ENCODE measurements at places on chromosomes 1 and 21. TPM values are rescaled to one million over a fixed set of nuclear protein-coding genes. Genes with fewer than 3 reads are reported as not detected.

GRCh38 chr1:119260506-119260905 is 108.1 kb upstream of the HAO2 start:
- no peak overlapping the region for H3K4me3 ChIP-seq
- no peaks in the 10 kb centered on the region for H3K36me3 ChIP-seq
- H3K27me3 ChIP-seq: peaks cover 3% of the 10 kb centered on the region
- no peak for DNase-seq

ZNF362 gene
- total RNA-seq: 97.0 TPM

PTPN7 gene
- not detected for total RNA-seq

GRCh38 chr1:93471911-93472310 is 24.0 kb downstream of the FNBP1L start:
- peak overlapping the region; percentile 45 for H3K27ac ChIP-seq
- H3K4me3 ChIP-seq: no peak overlapping the region
- peaks cover 37% of the 10 kb centered on the region for H3K4me1 ChIP-seq
- H3K27me3 ChIP-seq: no peaks in the 10 kb centered on the region
- no peak for DNase-seq

AMY1B gene
- not detected for total RNA-seq

PLA2G2D gene
- total RNA-seq: not detected

GRCh38 chr1:49229555-49229954 is 452.9 kb upstream of the BEND5 start:
- DNase-seq: no peak
- H3K27ac ChIP-seq: no peak overlapping the region
- no peaks in the 10 kb centered on the region for H3K36me3 ChIP-seq
- no peaks in the 10 kb centered on the region for H3K27me3 ChIP-seq
- no peaks in the 10 kb centered on the region for H3K4me1 ChIP-seq
- H3K4me3 ChIP-seq: no peak overlapping the region

DNA sequence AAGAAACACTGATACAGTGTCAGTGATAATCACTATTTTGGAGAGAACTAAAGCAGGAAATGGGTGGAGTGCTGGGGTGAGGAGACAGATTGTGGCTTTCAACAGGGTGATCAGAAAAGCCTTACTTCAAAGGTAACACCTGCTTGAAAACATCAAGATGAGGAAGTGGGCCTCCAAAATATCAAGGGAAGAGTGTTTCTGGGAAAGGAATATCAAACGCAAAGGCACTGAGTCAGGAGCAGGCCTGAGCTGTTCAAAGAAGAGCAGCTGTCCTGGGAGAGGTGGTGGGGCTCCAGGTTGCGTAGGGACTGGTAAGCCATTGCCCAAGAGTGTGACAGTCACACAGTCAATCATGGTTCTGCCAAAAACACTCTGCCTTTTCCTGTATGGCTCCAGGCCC is 47.1 kb upstream of the ATP1A1 start:
- H3K36me3 ChIP-seq: no peaks in the 10 kb centered on the region
- peaks cover 15% of the 10 kb centered on the region for H3K4me1 ChIP-seq
- H3K4me3 ChIP-seq: no peak overlapping the region
- DNase-seq: no peak

GRCh38 chr21:44709426-44710293 is 1.7 kb downstream of the TSPEAR start:
- H3K36me3 ChIP-seq: no peaks in the 10 kb centered on the region
- peaks cover 73% of the 10 kb centered on the region for H3K27me3 ChIP-seq
- DNase-seq: peak; percentile 78
- no peak overlapping the region for H3K4me3 ChIP-seq
- H3K4me1 ChIP-seq: peaks cover 7% of the 10 kb centered on the region
- H3K27ac ChIP-seq: no peak overlapping the region

GRCh38 chr1:51482881-51483280 is 36.2 kb downstream of the EPS15 start:
- peaks cover 9% of the 10 kb centered on the region for H3K4me1 ChIP-seq
- DNase-seq: no peak
- no peak overlapping the region for H3K4me3 ChIP-seq
- H3K27ac ChIP-seq: peak overlapping the region; percentile 48
- peaks cover 21% of the 10 kb centered on the region for H3K36me3 ChIP-seq

DNASE2B gene
- total RNA-seq: not detected

- peaks cover 55% of the 10 kb centered on the region for H3K36me3 ChIP-seq
- no peak overlapping the region for H3K27ac ChIP-seq
- no peaks in the 10 kb centered on the region for H3K4me1 ChIP-seq
These were observed 21.7 kb upstream of the CTSK start for GRCh38 chr1:150829751-150830150.

GRCh38 chr1:114167226-114167625 is 13.6 kb upstream of the SYT6 start:
- H3K27ac ChIP-seq: no peak overlapping the region
- no peaks in the 10 kb centered on the region for H3K36me3 ChIP-seq
- no peak for DNase-seq
- peaks cover 17% of the 10 kb centered on the region for H3K27me3 ChIP-seq
- no peak overlapping the region for H3K4me3 ChIP-seq

- no peak overlapping the region for H3K27ac ChIP-seq
- H3K36me3 ChIP-seq: peaks cover 8% of the 10 kb centered on the region
- H3K27me3 ChIP-seq: no peaks in the 10 kb centered on the region
- peaks cover 22% of the 10 kb centered on the region for H3K4me1 ChIP-seq
- DNase-seq: no peak
These were observed 90.5 kb downstream of the CDC42BPA start for GRCh38 chr1:227227761-227228160.

UBL4B gene
- not detected for total RNA-seq

DNA sequence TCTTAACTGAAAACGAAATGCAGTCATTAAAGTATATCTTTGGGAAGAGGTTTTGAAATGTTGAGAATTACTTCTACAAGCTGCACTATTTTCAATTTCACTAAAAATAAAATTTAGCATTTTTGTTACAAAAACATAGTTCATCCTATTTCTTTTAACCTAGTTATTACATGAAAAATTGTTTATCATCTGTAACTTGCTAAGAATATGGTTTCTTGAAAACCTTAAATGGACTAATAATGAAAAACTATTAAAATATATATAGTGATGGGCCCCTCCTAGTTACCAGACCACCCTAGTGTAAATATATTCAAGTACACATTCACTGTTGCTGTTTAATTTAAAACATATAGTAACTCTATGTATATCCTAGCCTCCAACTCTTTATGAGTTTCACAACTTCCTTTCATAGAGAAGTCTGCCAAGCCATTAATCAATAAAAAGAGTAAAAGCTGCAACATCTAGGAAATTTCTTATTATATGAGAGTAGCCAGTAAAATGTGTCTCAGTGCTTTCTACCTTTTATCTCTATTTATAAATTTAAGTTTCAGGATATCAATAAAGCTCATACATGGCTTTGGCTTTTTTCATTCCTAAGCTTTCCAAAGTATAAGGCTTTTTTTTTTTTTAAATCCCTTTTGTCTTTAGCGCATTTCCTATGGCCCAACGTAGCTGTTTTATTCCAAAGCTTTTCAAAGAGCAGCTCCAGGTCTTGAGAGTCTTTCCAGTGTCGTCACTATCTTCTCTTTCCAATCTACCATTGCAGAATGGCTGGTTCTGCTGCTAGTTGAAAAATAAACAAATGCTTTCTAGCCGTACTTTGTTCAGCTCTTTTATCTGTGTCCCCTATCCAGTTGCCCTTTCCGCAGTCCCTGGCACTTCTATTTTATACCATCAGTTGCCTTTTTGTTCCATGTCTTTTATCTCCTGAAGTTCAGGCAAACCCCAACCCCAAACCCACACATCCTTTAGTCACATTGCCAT is 6.5 kb downstream of the IRF2BP2 start:
- H3K4me1 ChIP-seq: peaks cover 67% of the 10 kb centered on the region
- H3K36me3 ChIP-seq: peaks cover 52% of the 10 kb centered on the region
- no peaks in the 10 kb centered on the region for H3K27me3 ChIP-seq
- H3K4me3 ChIP-seq: peak overlapping the region; percentile 92
- DNase-seq: no peak
- peak overlapping the region; percentile 91 for H3K27ac ChIP-seq

VSIG8 gene
- total RNA-seq: not detected

GDAP2 gene
- 21.5 TPM for total RNA-seq

- no peaks in the 10 kb centered on the region for H3K27me3 ChIP-seq
- no peak overlapping the region for H3K27ac ChIP-seq
- no peaks in the 10 kb centered on the region for H3K36me3 ChIP-seq
- DNase-seq: no peak
- H3K4me1 ChIP-seq: peaks cover 3% of the 10 kb centered on the region
These were observed 49.4 kb downstream of the TENT5C start for GRCh38 chr1:117655220-117655577.

DNA sequence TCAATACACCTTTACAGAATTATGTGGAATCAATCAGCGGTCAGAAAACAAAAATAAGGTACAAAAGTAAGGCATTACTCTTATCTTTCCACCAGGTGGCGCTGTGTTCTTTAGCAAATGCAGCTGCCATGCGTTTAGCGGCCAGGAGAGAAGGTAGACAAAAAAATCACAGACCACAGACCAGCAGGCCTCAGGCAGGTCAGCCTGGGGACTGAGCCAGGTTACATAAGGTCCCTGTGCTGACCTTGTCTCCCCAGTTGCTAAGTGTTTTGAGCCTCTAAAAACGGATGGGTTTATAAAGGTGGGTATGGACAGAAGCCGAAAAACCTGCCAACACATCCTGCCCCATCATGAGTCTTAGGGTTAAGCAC is 2.8 kb downstream of the RGS16 start:
- peaks cover 15% of the 10 kb centered on the region for H3K4me1 ChIP-seq
- no peak overlapping the region for H3K4me3 ChIP-seq
- no peak for DNase-seq

CCDC17 gene
- 2.4 TPM for total RNA-seq

GRCh38 chr1:14955402-14955801 is 198.1 kb upstream of the TMEM51 start:
- no peak for DNase-seq
- peaks cover 36% of the 10 kb centered on the region for H3K4me1 ChIP-seq

GRCh38 chr1:174841747-174842146 is 158.0 kb upstream of the CACYBP start:
- H3K4me3 ChIP-seq: no peak overlapping the region
- H3K27me3 ChIP-seq: no peaks in the 10 kb centered on the region
- no peaks in the 10 kb centered on the region for H3K4me1 ChIP-seq
- no peak for DNase-seq
- no peaks in the 10 kb centered on the region for H3K36me3 ChIP-seq

DNA sequence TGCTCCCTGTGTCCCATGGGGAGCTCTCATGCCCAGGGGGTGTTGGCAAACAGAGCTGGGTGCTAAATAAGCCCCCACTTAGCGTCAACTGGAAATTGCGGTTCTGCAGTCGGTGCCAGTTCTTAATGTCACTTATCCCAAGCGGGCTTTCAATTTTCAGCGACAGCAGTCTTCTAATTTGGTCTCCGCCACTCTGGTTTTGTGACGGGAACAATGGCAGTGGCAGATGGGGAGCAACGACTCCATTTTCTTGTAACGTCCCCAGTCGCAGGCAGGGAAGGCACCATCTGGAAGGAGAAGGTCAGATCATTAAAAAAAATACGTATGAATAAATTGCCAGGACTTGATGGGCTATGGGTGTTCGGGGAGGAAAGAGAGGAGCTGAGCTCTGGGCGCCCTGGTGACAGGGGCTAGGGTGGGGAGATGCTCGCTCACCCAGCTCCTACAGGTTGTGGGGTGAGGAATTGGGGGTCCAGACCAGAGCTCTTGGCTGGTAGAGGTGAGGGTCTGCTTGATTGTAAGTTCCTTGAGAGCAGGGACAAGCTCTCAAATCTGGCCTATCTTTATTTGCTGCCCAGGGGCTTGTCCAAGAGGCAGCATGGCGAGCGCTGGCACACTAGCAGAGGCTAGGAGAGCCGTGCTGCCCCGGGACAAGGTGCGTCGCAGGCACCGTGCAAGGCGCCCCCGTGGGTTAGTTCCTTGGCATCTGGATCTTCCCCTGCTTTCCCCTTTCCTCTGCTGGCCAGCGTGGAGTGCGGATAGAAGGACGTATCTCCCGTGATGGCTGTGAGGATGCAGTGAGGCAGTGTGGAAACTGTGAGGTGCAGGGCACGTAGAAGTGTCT is 105.8 kb downstream of the ARHGEF10L start:
- H3K27ac ChIP-seq: no peak overlapping the region
- peaks cover 18% of the 10 kb centered on the region for H3K4me1 ChIP-seq
- peaks cover 18% of the 10 kb centered on the region for H3K36me3 ChIP-seq
- DNase-seq: no peak
- H3K4me3 ChIP-seq: no peak overlapping the region
- H3K27me3 ChIP-seq: no peaks in the 10 kb centered on the region

GRCh38 chr1:30318413-30318812 is 405.0 kb downstream of the MATN1 start:
- peak; percentile 63 for DNase-seq
- H3K27ac ChIP-seq: no peak overlapping the region
- H3K4me1 ChIP-seq: no peaks in the 10 kb centered on the region
- no peaks in the 10 kb centered on the region for H3K27me3 ChIP-seq
- no peaks in the 10 kb centered on the region for H3K36me3 ChIP-seq

GRCh38 chr21:27799861-27800260 is 833.0 kb upstream of the ADAMTS5 start:
- H3K36me3 ChIP-seq: no peaks in the 10 kb centered on the region
- no peak overlapping the region for H3K27ac ChIP-seq
- H3K4me3 ChIP-seq: no peak overlapping the region
- peaks cover 18% of the 10 kb centered on the region for H3K4me1 ChIP-seq
- no peak for DNase-seq
- H3K27me3 ChIP-seq: no peaks in the 10 kb centered on the region

GRCh38 chr1:236150986-236151385 is 8.6 kb downstream of the GPR137B start:
- no peak overlapping the region for H3K27ac ChIP-seq
- no peaks in the 10 kb centered on the region for H3K36me3 ChIP-seq
- DNase-seq: no peak
- no peaks in the 10 kb centered on the region for H3K4me1 ChIP-seq
- H3K4me3 ChIP-seq: no peak overlapping the region

GRCh38 chr1:203649999-203650836 is 23.6 kb downstream of the ATP2B4 start:
- DNase-seq: peak; percentile 87
- peaks cover 37% of the 10 kb centered on the region for H3K4me1 ChIP-seq
- H3K4me3 ChIP-seq: no peak overlapping the region
- H3K36me3 ChIP-seq: no peaks in the 10 kb centered on the region
- H3K27ac ChIP-seq: peak overlapping the region; percentile 83
- no peaks in the 10 kb centered on the region for H3K27me3 ChIP-seq

ACTRT2 gene
- not detected for total RNA-seq

DNA sequence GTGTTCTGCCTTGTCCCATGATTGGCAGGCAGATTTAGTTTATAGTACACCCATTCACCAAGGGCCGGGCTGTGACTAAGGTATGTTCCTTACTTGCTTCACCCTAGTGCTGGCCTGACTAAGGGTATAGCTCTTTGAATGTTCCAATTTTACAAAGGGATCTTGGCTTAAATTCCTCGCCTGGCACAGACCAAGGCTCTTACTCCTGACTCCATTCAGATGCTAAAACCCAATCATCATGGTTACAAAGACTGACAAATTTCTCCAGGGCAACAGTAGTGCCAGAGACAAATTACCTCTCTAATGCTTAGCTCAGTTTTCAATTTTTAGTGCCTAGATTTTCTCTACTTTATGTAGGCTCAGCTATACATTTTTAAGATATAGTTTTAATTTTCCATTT is 11.5 kb upstream of the C1orf53 start:
- no peak overlapping the region for H3K27ac ChIP-seq
- H3K4me3 ChIP-seq: no peak overlapping the region
- H3K27me3 ChIP-seq: peaks cover 41% of the 10 kb centered on the region
- H3K4me1 ChIP-seq: no peaks in the 10 kb centered on the region

Data from osteocyte (in vitro differentiated cells).